ENCODE measurements at places on chromosomes 3 and 15.

- no peak for DNase-seq
Measured at GRCh38 chr3:56406826-56407515, 61.3 kb downstream of the ERC2 start.

- DNase-seq: no peak
Measured at GRCh38 chr3:152396867-152397266, 128.1 kb downstream of the MBNL1 start.

GRCh38 chr15:59936741-59937140 is 67.4 kb upstream of the FOXB1 start:
- DNase-seq: no peak

- DNase-seq: no peak
Measured at GRCh38 chr3:160403796-160404470, 4.5 kb downstream of the SMC4 start.

- DNase-seq: no peak
Measured at GRCh38 chr15:23670970-23671369, 16.1 kb downstream of the NDN start.

GRCh38 chr15:69127306-69127705 is 33.1 kb upstream of the GLCE start:
- DNase-seq: no peak

DNA sequence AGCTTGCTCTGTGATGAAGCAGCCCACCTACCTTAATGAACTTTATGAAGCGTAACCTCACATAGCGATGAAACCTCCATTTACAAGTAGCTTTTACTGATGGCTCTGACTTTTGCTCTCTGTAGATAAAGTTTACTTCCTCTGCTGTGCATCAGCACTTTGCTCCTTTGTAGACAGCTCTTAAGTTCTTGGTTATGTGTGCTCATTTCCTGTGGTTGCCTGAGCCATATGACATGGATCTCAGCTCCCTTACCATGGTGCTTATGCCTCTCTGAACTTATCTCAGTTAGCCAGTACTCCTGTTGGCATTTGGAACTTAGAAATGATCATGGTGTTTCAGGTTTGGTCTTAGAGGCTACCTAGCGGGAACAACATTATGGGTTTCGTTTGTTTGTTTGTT is 7.8 kb downstream of the MFSD1 start:
- DNase-seq: no peak

DNA sequence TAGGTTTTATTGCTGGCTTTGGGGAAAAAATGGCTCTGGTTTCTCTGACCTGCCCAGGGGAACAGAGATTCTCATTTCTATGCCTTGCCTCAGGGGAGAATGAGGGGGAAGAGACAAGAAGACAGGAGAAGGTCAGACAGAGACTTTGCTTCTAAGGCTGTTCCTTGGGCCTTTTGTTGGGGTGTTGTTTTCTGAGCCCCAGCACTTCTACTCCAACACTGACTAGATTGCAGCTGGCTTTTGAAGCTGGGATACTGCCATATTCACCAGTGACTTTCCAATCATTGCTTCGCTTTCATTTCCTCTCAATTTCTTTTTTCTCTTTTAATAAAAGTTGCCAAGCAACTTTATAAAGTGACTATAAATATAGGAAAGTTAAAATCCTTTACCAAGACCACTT is 143.2 kb upstream of the ARHGEF26 start:
- no peak for DNase-seq
